GM03348 (cell line): ENCODE measurements at places on chromosomes 6 and 20.

DNA sequence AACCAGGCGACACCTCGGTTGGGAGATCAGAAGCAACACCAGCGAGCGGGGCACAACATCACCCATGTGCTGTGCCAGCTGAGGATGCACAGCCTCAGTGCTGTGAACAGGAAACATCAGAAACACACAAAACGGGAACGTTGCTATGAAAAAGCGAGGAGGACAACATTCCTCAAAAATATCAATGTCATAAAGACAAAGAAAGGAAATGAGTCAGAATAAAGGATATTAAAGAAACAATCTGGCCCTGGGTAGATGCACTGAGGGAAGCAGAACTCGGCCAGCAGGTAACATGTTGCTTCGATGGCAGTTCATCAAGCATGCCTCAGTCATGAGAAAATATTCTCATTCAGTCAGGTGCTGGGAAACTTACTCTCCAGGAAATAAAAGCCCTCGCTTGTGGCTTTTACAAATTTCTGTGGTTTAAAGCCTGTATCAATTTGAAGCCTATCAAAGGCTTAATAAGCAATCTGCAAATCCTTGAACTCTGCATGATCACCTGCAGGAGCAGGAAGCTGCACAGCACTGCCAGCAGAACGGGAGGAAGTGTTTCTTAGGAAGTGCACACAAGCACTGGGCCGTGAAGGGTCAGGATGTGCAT, 77.5 kb downstream of the GINS1 start:
- DNase-seq, result no peak

DNA sequence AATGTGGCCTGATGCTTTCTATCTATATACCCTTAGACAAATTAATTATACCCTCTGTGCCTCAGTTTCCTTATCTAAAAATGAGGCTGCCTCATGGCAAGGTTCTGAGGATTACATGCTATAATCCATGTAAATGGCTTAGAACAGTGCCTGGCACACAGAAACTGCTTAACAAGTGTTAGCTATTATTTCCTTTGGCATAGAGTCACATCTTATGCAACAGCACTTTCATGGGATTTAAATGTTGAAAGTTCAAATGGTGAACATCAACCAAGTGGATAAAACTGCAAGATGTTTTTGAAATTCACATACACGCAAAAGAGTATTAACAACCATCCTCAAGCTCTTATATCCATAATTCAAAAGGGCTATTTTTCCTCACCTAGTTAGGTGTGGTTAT, 202.8 kb upstream of the JAG1 start:
- peak; percentile 16 for DNase-seq

DNA sequence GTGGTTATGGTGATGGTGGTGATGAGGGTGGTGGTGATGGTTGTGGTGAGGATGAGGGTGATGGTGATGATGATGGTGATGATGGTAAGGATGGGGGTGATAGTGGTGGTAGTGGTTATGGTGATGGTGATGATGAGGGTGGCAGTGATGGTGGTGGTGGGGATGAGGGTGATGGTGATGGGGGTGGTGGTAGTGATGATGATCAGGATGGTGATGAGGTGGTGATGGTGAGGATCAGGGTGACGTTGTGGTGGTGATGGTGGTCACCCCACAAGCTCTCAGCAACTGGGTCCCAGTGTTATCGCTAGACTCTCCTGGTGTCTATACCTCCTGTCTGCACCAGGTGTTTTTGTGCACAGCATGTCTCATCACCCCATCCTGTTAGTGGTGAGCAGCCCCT, 85.0 kb downstream of the TMEM242 start:
- no peak for DNase-seq

DNA sequence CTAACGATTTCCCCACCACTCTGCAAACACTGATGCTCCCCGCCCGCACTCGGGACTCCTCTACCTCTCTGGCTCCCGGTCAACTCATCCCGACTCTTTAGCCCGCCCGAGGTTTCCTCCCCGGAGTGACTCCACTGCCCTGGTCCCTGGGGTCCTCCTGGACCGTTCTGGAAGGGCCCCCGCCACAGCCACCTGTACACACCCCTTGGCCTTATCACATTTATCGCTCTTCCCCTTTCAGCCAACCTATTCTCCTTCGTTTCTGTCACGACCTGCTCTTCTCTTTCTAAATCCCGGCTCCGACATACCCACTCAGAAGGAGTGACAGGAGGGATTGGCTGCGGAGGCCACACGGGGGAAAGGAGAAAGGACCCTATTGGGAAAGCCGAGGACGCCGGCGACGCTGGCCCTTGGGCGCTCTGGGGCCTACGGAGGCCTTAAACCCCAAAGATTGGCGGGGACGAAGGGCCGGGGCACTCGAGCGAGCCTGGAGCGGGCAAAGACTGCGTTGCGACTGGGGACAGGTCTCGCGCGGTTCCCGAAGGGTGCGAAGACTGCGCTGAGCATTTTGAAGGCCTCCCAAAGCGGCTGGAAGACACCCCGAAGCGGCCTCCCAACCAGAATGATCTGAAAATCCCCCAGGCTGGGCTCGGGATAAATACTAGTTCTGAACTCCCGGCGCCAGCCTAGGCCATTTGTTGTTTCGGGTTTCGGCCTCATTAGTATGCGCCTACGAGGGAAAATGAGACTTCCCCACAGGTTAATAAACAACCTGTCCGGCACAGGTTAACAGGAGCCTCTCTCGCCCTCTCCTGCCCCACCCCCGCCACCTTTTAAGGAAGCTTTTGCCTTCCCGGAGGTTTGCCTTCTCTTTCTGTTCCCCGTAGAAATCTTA, 9.2 kb downstream of the SIM1 start:
- no peak for DNase-seq

DNA sequence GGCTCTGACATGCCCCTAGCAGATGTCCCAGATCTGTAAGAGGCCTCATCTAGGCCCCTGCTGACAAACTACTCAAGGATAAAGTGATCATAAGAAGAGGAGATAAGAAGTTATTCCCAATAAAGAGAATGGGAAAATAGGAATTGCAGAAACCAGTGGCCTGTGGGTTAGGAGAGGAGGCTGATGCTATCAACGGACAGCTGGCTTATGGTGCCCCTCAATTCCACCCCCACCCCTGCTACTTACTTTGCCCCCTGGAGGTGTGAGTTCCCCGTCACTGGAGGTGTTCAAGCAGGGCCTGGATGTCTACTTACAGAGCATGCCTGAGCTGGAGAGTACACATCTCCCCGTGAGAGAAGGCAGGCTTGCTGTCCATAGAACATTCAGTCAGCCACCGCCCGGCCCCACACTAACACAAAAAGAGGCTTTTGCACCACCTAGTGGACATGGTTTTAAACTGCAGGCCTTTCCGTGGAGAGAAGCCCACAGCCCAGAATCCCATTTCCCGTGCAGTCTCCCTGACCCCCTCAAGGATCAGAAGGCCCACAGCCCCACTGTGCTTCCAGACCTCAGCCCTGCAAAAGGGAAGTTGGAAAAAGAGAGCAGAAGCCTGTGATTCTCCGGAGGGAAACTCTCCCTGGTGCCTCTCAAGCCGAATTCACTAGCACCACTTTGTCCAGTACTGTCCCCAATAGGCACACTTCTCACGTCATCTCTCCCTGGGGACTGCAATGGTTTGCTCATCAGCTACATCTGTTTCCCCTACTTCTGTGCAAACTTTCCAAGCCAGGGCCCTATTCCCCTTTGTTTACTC, 23.8 kb upstream of the BNIP5 start:
- DNase-seq, result peak; percentile 88

DNA sequence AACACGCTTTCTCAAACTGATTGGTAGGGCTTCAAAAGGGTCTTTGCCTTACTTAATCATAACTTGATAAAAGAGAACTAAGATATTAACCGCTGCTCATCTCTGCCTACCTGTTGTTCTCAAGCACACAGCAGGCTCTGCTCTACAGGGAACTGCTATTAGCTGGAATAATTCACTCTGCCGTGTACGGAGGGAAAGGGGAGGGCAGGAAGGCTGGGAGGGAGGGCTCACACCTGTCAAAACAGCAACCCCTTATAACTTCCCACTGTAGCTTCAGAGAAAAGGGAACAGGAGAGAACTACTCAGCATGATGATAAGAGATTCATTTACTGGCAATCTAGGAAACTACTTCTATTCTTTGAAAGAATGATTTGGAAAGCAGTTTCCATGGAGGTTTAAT, 75.1 kb downstream of the ZMYND8 start:
- DNase-seq, result no peak

GRCh38 chr20:3233991-3234498, 4.9 kb downstream of the SLC4A11 start:
- DNase-seq, result no peak

DNA sequence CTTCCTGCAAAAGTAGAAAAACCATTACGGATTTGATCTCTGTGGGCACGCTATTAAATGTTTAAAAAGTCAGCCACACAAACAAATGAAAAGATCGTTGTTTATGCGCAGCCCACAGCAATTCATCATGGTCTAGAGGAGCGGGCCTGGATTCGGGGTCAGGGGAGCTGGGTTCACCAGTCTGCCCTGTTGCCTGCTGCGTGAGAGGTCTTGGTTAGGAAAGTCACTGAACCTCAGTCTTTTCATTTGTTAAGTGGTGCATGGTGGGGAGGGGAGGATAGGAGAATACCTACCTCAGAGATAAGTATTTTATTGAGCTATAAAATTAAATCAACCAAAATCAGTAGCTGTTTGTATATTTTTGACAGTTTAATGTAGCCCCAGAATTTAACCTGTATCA, 47.3 kb upstream of the FYN start:
- no peak for DNase-seq
